ENCODE measurements at places on chromosomes 4 and X. TPM values are rescaled to one million over a fixed set of nuclear protein-coding genes. Genes with fewer than 3 reads are reported as not detected.

ARX gene
- total RNA-seq = not detected

GRCh38 chr4:24477919-24478318 lies 106.4 kb downstream of the DHX15 start:
- no peak for DNase-seq

- peak; percentile 75 for DNase-seq
Measured at GRCh38 chr4:101282076-101282844, 65.1 kb downstream of the PPP3CA start.

DNA sequence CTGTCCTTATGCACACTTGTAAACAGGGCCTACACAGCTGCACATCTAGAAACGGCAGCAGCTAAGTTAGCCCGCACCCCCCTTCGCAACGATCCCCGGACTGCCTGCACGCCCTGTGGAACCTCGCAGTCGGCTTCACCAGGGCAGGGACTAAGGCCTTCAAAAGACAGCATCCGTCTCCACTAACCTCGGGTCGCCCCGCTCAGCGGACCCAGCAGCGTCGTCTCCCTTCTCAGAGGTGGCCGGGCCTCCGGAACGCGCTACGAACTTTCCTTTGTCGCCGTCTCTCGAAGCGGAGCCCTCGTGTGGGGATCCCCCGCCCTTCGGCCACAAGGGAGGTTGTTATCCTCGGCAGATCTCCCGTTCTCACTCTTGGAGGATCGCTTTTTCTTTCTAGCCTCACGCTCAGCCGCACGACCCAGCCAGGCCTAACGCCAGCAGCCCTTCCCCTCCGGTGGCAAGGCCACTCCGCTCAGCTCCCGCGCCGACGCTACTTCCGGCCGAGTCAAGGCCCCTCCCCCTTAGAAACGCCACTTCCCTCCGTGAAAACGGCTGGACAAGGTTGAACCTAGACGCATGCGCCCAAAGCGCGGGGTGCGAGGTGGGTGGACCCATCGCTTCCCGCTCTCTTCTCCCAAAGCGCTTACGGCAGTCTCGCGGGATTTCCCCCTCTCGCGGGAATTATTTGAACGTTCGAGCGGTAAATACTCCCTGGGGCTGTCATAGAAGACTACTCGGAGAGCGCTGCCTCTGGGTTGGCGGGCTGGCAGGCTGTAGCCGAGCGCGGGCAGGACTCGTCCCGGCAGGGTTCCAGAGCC lies at the start of the genes DCAF16 and NCAPG:
TSS of gene DCAF16 (minus strand) at position 498 of the 818 bp plus-strand sequence. CDS start 6,616 bp downstream, outside the sequence.
TSS of gene NCAPG (plus strand) at position 720 of the 818 bp plus-strand sequence. CDS start 99 bp downstream, outside the sequence.
- DNase-seq = peak; percentile 100

- peak; percentile 10 for DNase-seq
Measured at GRCh38 chr4:125315576-125316400, 1.0 kb downstream of the FAT4 start.

DNA sequence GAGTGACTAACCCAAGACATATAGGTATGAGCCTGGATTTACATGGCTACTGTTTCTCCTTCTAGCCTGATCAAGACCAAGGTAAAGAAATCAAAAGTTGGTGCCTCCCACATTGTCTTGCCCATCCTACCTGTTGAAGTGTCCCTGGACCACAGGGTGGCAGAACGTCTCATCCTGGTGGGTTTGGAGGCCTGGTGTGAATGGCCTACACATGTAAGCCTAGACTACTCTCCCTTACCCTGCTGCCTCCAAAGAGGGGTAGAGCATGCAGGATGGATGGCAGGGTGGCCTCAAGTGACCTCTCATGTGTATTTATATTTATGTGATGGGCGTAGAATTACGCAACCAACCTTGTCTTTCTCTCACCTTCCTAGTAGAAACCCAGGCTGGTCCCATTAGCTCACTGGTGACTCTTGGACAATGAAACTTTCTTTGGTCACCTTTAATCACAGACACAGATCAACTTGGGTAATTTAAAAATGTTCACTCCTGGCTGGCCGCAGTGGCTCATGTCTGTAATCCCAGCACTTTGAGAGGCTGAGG lies 73.3 kb upstream of the SOD3 start:
- no peak for DNase-seq

DNA sequence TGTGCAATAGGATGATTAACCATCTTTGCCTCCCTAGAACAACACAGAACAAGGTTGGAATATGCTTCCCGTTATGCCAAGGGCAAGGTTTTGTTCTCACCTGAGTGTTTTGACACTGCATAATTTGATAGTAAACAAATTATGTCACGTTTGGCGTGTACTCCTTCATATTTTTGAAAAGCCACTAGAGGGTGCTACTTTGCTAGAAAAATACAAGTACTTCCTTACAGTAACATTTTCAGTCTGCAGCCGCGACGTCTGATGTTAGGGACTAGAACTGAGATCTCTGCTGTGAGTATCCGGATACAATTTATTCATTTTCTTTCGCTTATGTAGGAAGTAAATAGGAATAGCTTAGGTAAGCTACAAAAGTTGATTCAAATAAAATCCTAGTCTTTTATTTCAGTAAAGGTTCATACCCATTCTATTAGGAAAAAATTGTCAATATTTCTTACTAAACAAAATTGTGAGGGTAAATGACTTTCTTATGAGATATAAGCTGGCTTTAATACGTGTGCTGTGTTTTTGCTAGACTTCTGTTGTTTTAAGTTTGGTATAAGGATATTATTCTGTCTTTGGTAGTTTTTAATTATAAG lies 181.1 kb upstream of the WDFY3 start:
- peak; percentile 30 for DNase-seq
